Pulmonary artery endothelial cell (primary cell): ENCODE measurements at places on chromosomes 2 and 18. TPM values are rescaled to one million over a fixed set of nuclear protein-coding genes. Genes with fewer than 3 reads are reported as not detected.

TTC31 gene
- 7.3 and 10.1 TPM in 2 replicates for total RNA-seq

KRTCAP3 gene
- total RNA-seq: not detected in 2 replicates

MERTK gene
- 25.0 and 33.6 TPM in 2 replicates for total RNA-seq

RABL2A gene
- 3.9 and 6.1 TPM in 2 replicates for total RNA-seq

EFEMP1 gene
- 3,607 and 5,886 TPM in 2 replicates for total RNA-seq

ASB1 gene
- 21.2 and 34.9 TPM in 2 replicates for total RNA-seq

DES gene
- not detected in 2 replicates for total RNA-seq

LRP1B gene
- 0.20 TPM in 1 of 2 replicates, not detected in the other for total RNA-seq

SERPINB8 gene
- 33.8 and 36.0 TPM in 2 replicates for total RNA-seq

COL5A2 gene
- total RNA-seq: 188 and 239 TPM in 2 replicates

LBX2 gene
- 2.4 and 4.2 TPM in 2 replicates for total RNA-seq

DSG1 gene
- not detected in 2 replicates for total RNA-seq

CXCR2 gene
- total RNA-seq: not detected in 2 replicates

CFC1 gene
- not detected in 2 replicates for total RNA-seq

TSPYL6 gene
- not detected in 2 replicates for total RNA-seq
